ENCODE measurements at places on chromosomes 4 and X.
A peak's percentile ranks its signal among the peaks of the same experiment; 100 is the strongest.

DNA sequence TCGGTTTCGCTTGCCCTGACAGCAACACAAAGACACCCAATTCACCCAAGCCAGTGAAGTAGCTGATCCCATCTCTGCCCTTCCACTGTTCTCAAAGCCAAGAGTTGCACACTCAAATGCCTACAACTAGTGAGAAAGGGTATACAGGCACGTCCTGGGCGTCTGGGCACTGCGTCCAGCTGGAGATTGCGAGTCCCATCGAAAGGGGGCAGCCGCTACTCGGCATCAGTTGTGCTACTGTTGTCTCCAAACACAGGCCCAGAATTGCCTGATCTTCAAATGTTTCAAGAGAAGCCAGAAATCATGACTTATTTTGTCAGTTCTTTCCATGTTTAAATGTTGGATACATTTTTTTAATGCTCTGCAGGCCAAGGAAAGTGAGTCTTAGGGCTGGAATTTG is 487.8 kb downstream of the BCOR start:
- no peak for DNase-seq

GRCh38 chr4:48169636-48170035 is 35.6 kb upstream of the TXK start:
- DNase-seq, result no peak

- DNase-seq, result peak; percentile 83
Measured at GRCh38 chr4:73725985-73726384, 14.4 kb upstream of the CXCL8 start.

GRCh38 chrX:123348468-123348867 is 164.4 kb downstream of the GRIA3 start:
- no peak for DNase-seq

DNA sequence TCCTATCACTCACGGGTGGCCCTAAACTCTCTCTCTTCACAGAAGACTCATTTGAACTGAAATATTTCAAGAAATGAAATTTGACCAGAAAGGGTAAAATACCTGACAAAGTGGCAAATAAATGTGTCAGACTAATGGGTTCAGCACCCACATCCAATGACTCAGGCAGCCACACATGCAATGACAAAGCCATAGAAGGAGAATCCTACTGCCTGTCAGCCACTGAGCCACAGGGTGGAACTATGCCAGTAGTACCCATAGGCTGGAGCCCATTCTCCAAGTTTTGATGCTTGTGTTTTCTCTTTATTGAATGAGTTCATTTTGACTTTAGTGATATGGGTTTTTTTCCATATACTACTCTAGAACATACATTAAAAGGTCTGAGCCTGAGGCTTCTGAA is 179.0 kb downstream of the BEND2 start:
- no peak for DNase-seq

GRCh38 chr4:184513802-184514120 is 39.4 kb upstream of the IRF2 start:
- no peak for DNase-seq

DNA sequence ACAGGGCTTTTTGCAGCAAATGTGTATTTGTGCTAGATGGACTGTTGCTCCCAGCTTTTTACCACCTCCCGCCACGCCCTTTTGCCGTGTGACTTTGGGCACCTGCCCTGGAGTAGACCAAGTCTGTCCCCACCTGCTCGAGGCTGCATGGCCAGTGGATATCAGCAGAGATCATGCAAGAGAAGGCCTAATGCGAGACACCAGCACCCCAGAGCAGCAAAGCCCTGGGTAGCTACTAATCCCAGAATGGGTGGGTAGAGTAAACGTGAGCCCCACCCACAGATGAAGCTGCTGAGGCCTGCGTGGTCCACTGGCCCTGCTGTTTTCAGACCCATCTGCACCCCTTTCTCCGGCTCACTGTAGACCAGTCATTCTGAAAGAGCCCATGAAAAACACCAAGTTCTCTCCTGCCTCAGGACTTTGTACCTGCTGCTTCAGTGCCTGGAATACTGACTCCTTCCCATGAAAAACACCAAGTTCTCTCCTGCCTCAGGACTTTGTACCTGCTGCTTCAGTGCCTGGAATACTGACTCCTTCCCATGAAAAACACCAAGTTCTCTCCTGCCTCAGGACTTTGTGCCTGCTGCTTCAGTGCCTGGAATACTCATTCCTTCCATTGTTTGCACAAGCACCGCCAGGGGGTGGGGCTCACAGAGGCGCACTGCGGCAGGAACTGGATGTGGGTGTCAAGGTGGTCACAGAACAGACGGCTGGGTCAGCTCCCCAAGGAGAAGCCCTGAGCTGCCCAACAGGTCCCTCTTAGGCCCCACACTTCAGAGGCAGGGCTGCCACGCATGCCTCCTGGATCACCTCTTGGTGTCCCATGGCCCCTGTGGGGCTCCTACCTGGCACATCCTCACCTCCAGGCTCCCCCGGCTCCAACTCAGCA is 5.1 kb upstream of the TNIP2 start:
- peak; percentile 72 for DNase-seq

- DNase-seq, result no peak
Measured at GRCh38 chrX:333611-334311, 15.2 kb upstream of the GTPBP6 start.

DNA sequence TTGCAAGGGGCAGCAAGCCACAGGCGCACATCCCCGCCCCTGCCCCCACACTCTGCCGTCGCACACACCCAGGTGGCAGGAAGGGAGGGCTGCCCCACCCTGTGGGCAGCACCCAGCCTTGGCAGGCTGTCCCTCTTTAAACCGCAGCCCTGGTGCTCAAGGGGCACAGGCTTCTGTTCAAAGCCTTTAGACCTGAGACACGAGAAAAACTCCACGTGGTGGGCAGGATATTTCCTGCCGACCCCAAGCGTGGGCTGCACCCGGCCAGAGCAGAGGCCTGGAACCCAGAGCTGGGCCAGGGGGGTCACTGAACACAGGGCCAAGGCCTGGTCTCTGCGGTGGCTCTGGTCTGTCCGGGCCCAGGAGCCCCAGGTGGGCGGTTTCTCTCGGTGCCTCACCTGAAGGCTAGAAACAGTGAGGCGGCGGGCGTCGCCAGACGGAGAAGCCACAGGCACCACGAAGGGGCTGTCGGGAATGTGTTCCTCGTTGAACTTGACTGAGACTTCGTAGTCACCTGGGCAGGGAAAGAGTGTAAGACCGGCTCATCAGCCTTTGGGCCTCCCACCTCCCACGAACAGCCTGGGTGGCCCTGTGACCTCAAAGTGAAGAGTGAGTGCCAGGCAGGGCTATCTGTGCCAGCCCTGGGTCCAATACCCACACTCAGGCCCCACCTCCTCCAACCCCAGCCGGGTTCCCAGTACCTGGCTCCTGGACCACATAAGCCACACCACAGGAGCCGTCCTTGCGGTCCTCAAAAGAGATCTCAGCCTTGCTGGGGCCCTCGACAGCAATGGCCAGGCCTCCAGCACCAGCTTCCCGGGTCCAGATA is 23.0 kb downstream of the FLNA start:
- DNase-seq, result no peak

DNA sequence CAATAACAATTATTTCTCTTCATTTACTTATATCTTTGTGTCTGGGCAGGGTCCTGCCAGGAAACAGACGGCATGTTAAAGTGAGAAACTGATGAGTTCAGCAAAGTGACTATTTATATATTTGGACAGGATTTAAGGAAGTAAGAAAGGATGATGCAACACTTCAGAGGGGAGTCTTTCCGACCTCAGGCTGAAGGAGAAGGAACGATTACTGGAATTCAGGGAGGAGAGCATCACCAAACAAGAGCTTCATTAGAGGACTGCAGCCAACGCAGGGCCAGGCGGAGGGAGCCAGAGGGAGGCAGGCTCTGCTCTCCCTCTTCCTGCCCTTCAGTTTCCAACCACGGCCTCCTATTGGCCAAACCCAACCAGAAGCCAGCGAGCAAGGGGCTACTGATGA is 1.5 kb upstream of the TLR7 start:
- DNase-seq, result no peak

GRCh38 chrX:48636776-48637175 is 39.5 kb downstream of the WDR13 start:
- DNase-seq, result no peak

DNA sequence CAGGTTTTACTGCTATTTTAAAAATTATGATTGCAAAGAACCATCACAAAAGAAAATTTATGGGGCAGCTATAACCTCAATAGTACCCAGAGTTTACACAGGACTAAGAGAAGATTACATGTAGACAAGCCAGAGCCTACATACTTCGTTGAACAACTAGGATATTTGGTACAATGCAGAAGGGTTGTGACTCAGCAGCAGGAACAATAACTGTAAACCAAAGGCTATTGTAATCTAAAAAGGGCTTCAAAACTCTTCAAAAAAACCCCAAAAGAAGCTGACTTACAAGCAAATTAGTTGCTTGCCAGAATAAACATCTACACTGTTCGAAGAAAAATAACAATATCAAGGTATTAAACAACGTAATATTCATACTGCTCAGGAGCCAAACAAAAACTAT is 618.0 kb downstream of the STPG2 start:
- no peak for DNase-seq

DNA sequence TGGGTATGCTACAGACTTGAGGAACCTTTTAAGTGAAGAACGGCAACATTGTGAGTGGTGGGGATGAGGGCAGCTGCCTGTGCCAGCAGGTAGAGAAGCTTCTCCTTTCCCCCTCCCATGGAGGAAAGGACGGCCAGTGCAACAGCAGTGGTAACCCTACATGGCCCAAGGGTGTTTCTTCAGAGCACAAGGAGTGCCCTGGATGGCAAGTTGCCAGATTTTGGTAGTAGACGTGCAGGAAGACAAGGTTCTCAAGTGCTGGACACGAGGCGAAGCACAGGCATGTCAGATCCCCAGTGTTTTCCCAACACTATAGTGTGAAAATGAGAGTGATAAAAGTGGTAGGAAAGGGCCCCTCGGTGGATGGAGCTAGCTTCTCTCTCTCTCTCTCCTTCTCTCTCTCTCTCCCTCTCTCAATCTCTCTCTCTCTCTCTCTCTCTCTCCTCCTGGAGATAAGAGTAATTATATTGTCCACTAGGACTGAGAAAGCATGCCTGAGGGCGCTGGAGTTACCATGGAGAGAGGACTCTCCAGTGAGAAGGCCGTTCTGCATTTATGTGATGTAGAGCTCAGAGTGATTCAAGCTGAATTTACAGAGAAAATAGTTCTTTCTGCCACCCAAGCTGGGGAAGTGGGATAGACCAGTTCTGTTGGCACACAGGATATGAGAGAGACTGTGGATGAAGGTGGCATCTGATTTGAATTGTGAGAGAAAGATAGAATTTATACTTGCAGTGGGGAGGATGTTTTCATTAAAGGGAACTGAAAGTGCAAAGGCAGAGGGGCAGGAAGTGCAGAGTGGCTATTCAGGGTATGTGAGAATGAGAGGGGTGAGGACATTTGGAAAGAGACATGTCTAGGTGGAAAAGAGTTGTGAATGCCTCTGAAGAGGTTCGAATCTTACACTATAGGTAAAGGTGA is 25.7 kb upstream of the TRPC3 start:
- no peak for DNase-seq

DNA sequence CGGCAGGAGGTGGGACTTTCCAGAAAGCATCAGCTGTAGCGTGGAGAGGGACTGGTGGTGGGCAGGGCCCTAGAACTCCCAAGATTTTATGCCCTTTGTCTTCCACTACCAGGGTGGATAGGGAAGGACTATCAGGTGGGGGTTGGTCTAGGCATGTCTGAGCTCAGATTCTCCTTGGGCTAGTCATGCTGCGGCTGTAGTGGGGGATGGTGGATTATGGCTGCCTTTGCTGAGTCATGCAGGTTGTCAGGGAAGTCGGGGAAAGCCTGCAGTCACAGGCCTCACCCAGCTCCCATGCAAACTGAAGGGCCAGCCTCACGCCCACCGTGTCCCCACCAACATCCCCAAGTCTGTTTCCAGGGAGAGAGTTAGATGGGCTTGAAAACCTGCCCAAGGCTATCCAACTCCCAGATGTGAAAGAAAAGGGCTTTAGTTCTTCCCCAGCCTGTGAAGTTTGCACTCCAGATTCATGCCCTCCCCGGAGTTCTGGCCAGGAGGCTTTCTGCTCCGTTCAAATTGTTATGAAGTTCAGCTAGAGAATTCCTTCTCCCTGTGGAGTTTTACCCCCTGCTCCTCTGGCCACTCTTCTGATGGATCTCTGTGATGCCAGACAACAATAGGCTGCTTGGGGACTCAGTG is 13.4 kb upstream of the MEPE start:
- DNase-seq, result peak; percentile 15

DNA sequence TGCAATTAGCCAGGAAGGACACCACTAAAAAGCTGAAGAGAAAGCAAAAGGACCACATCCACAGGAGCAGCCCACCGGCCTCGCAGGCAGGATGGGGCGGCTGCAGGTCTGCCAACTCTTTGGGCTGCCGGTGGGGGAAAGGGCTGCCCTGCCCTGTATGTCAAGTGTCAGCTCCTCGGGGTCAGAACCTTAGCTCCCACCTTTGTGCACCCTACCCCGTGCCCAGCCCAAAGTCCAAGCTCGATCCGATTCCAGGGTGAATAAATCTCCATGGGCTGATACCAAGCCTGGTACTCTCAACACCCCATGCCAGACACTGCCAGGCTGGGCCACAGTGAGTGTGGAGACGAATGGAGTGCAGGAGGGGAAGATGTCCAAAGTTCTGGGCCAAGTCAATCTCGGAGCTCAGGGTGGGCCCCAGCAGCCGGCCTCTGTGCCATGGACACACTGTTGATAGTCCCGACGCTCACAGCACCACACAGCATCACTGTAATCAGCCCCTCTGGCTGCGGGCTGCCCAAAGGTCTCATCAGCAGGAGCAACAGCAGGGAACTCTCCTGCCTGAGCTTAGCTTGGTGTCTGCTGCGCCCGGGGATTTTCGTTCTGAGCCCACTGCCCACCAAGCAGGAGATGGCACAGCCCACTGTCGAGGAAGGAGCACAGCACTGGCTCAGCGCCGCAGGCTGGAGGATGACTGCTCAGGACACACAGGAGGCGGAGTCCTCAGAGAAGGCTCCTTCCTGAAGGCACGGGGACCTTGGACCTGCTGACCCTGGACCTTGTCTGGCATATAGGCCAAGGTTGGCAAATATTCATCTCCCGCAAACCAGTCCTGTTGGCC is 84.4 kb downstream of the JAKMIP1 start:
- no peak for DNase-seq

DNA sequence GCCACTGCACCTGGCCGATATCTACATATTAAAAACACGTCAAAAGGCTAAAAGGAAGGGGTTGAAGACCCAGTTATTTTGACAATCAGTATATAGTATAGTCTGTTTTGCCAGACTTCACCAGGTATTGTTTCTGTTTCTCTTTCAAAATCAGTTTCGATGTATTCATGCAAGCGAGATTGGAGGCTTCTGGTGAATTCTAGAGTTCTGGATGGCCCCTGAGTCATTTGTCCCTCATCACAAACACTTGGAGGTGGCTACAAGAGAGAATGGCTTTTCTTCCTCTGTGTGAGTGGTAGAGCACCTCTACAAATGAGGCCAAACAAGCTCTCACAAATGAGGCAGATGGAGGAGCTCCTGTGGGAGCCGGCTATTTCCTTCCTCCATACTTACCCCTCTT is 68.6 kb upstream of the ADGRG2 start:
- no peak for DNase-seq

- DNase-seq, result no peak
Measured at GRCh38 chrX:53474707-53475106, 40.5 kb upstream of the HSD17B10 start.

DNA sequence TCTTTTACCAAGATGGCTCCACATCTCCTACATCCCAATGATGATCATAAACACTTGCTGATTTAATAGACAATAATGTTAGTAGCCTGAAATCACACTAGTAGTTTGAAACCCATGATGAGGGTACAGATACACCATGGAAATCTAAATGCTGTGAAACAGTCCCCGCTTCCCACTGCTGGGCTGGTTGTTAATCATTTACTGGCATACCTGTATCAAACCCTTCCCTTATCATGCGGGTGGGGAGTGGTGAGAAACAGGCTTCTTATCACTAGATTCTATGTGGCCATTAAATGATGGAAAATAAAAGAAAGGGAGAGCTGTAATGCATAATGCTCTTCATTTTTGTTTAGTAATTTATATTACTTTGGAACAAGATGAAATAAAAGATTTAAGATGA is 21.9 kb downstream of the MAOA start:
- no peak for DNase-seq

Measured in osteoblast (primary cell).